Adrenal gland (tissue), 19 donors: ENCODE measurements at places on chromosomes 3 and 15.

DNA sequence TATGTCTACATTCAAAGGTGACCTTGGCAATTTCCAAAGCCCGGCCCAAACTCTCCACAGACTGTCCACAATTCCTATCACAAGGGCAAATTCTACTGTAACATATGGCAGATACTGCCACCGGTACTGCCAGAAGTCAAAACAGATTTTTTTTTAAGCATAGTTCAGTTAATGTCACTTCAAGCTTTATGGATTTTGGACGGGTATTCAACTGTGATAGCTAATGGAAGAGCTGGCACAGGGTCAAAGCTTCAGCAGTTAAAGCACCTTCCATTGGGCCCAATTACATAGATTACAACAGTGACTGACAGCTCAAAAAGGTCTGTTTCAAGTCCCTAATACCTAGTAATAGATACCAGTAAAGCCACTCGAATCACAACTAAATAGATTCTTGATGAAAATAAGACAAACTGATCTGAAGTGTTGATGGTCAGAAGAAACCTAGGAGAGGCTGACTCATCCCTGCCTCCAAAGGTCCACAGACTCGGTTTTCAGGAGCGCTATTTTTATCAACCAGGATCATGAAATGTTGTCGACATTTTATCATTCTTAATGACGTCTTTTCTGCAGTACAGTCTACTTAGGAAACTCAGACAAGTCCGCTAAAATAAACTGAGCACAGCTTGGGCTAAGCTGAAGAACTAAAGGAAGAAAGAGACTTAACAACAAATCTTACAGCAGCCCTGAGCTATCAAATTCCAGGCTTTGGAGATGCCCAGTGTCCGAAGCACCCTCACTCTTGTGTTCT, 38.7 kb downstream of the ANXA2 start:
- H3K36me3 ChIP-seq = peaks cover 72% of the 10 kb centered on the region
- no peak overlapping the region for H3K27ac ChIP-seq
- H3K4me1 ChIP-seq = peaks cover 10% of the 10 kb centered on the region
- no peaks in the 10 kb centered on the region for H3K27me3 ChIP-seq

GRCh38 chr15:88695101-88695500, 56.3 kb downstream of the ISG20 start:
- no peaks in the 10 kb centered on the region for H3K4me1 ChIP-seq
- H3K27ac ChIP-seq = no peak overlapping the region
- H3K4me3 ChIP-seq = no peak overlapping the region

GRCh38 chr3:4751502-4752101, 227.6 kb upstream of the BHLHE40 start:
- no peak overlapping the region for H3K4me3 ChIP-seq
- peak overlapping the region; percentile 84 for H3K27ac ChIP-seq
- no peaks in the 10 kb centered on the region for H3K36me3 ChIP-seq
- H3K4me1 ChIP-seq = peaks cover 51% of the 10 kb centered on the region
- no peak for DNase-seq

GRCh38 chr3:106392915-106393314, 524.1 kb upstream of the CBLB start:
- no peaks in the 10 kb centered on the region for H3K4me1 ChIP-seq
- no peaks in the 10 kb centered on the region for H3K36me3 ChIP-seq
- H3K27ac ChIP-seq = no peak overlapping the region
- no peak for DNase-seq
- H3K27me3 ChIP-seq = no peaks in the 10 kb centered on the region

DNA sequence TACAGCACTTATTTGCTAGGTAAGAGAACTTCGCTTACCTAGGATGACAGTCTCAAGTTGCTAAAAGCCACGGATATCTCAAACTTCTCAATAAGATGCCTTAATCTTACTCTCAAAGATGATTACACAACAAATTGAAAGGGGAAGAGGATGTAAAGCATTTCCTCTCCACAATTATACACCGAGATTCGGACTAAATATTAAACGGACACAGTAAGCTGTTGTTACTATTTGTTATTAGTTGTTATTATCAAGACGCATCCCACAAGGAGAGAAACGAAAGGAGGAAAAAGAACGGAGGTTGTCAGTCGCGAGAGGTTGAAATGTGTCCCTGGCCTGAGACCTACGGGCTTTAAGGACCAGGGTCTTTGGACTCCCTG, 660 bp downstream of the ZNF106 start:
- peak overlapping the region; percentile 56 for H3K4me3 ChIP-seq
- no peaks in the 10 kb centered on the region for H3K27me3 ChIP-seq
- DNase-seq = no peak
- H3K27ac ChIP-seq = peak overlapping the region; percentile 83
- no peaks in the 10 kb centered on the region for H3K36me3 ChIP-seq

DNA sequence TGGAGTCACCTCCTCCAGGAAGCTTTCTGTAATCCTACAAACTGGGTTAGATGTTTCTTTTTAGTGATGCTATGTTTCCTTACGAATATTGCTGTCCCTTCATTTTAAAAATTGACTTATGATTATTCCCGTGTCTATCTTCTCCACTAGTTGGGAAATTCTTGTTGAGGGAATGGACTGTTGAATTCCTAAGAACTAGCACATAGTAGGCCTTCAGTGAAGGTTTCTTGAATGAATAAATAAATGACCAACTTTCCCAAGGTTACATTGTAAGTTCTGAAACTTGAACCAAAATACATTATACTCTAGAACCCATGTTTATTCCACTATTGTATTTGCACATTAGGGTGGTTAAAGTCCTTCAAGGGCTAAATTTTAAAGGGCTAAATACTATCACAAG, 812 bp upstream of the IL20RB start:
- DNase-seq = no peak
- H3K4me1 ChIP-seq = no peaks in the 10 kb centered on the region
- no peak overlapping the region for H3K4me3 ChIP-seq
- no peak overlapping the region for H3K27ac ChIP-seq
- H3K27me3 ChIP-seq = no peaks in the 10 kb centered on the region

DNA sequence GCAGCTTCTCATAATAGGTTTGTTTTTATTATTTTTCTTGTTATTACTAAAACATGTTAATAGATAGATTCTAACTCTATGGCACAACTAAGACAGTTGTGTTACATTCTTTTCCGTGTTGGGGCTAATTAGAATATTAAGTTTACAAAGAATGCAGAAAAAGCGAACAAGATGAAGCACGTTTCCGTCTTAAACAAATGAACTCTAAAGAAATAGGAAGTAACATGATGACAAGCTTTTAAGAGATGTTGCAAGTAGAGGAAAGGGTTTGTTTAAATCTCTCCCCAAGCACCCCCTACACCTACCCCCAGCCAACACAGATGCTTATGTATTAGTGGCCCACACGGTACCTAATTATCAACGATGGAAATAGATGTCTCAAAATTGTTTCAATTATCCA, 207.1 kb downstream of the TP63 start:
- no peak overlapping the region for H3K27ac ChIP-seq
- no peaks in the 10 kb centered on the region for H3K36me3 ChIP-seq
- DNase-seq = no peak
- H3K4me1 ChIP-seq = no peaks in the 10 kb centered on the region

DNA sequence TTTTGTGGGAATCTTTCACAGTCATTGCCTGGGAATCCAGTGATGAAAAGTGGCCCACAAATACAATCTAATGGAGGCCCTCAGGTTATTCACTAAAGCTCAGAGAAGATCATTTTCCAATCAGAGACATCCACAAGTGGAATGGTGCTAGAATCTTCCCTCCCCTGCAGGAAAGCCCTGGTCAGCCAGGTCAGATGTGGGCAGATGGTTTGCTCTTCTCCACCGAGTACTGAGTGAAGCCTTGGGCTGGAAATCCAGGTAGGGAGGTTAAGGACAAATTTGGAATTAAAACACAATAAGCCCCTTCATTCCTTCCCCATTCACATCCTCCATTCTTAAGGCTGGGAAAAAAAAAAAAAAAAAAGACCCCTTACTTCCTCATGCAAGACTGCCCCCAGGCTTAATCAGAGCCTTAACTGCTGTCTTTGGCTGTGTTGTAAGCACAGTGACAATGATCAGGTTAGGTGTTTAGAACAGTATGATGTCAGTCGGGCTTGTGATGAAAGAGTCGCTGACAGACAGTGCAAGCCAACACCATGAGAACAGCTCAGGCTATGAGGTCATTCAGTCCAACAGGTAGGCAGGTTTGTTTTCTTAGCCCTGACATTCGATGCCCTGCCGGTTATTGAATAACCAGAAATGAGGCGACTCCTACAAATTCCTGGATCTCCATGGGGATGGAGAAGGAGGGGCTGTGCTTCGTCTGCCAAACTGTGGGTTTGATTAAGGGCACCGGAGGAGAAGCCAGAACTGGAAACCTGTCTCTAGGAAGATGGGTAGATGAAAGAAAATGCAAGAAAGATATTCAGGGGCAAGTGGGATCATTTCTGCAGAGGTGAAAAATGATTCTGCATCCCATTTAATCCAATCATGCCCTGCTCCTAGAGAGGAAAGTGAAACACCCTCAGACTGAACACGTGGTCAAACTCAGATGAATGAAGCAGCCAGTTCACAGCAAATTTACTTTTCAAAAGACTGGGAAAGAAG, 23.5 kb upstream of the HES1 start:
- DNase-seq = no peak
- no peak overlapping the region for H3K27ac ChIP-seq
- H3K36me3 ChIP-seq = no peaks in the 10 kb centered on the region
- H3K27me3 ChIP-seq = no peaks in the 10 kb centered on the region
- H3K4me3 ChIP-seq = no peak overlapping the region

DNA sequence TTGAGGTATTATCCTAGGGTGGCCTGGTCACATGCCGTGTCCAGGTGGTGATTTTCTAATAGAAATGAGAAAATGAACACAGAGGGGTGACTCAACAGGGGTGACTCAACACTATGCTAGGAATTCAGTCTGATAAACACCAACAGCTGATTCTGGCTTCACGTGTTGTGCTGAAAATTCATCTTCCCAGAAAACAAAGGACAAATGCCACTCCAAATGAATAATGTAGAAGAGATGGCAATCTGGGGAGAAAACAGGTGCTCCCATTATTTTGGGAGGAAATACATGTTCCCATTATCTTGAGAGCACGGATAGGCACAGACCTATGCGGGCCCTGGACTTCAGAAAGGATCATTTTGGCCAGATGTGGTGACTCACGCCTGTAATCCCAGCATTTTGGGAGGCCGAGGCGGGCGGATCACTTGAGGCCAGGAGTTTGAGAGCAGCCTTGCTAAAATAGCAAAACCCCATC, 101.2 kb upstream of the MEX3B start:
- H3K27ac ChIP-seq = no peak overlapping the region
- no peaks in the 10 kb centered on the region for H3K4me1 ChIP-seq
- no peaks in the 10 kb centered on the region for H3K27me3 ChIP-seq
- no peak overlapping the region for H3K4me3 ChIP-seq
- no peak for DNase-seq

DNA sequence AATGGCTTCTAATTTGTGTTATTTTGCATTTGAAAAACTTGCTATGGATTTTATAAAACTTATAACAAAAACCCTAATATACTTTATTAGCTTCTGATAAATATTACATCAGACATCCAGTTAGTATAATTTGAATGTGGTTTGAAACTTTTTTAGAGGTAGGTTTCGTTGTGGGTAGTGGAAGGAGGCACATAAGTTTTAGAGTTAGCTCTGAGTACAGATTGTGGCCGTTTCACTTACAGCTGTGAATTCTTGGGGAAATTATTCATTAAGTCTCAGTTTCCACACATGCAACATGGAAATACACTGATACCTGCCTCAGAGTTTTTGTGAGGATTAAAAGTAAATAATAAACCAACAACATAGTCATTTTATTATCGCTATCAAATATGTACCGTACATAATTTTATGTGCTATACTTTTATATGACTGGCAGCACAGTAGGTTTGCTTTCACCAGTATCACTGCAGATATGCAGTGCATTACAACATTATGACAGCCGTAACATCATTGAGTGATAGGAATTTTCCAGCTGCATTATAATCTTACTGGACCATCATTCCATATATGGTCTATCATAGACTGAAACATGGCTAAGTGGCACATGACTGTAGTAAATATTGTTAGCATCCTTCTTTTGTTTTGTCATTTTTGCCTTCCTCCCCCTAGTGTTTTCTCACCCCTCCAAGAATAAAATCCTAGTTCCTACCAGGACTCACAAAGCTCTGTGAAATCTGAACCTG, 175.6 kb downstream of the AKAP13 start:
- no peaks in the 10 kb centered on the region for H3K4me1 ChIP-seq
- H3K27ac ChIP-seq = no peak overlapping the region
- no peak overlapping the region for H3K4me3 ChIP-seq
- no peaks in the 10 kb centered on the region for H3K36me3 ChIP-seq
- no peaks in the 10 kb centered on the region for H3K27me3 ChIP-seq
- no peak for DNase-seq

- no peak overlapping the region for H3K4me3 ChIP-seq
- H3K36me3 ChIP-seq = no peaks in the 10 kb centered on the region
These were observed 30.7 kb downstream of the FMN1 start for GRCh38 chr15:33163816-33164215.

GRCh38 chr15:36896949-36897348, 203.4 kb downstream of the MEIS2 start:
- H3K4me1 ChIP-seq = peaks cover 12% of the 10 kb centered on the region
- no peak for DNase-seq
- H3K27me3 ChIP-seq = no peaks in the 10 kb centered on the region
- H3K27ac ChIP-seq = no peak overlapping the region

DNA sequence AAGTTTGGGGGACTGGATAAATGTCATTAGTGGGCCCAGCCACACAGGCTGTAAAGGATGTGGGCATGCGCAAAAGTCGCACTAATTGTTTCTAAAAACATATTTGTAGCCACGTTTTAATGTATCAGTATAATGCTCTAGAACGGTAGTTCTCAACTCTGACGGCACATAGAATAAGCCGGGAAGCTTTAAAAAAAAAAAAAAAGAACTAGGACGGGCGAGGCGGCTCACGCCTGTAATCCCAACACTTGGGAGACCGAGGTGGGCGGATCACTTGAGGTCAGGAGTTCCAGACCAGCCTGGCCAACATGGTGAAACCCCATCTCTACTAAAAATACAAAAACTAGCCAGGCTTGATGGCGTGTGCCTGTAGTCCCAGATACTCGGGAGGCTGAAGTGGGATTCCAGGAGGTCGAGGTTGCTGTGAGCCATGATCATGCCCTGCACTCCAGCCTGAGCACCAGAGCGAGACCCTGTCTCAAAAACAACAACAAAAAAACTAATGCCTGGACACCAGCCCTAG, 618 bp upstream of the MON1A start:
- H3K27ac ChIP-seq = peak overlapping the region; percentile 55
- no peak for DNase-seq
- peak overlapping the region; percentile 91 for H3K4me3 ChIP-seq
- H3K36me3 ChIP-seq = no peaks in the 10 kb centered on the region

DNA sequence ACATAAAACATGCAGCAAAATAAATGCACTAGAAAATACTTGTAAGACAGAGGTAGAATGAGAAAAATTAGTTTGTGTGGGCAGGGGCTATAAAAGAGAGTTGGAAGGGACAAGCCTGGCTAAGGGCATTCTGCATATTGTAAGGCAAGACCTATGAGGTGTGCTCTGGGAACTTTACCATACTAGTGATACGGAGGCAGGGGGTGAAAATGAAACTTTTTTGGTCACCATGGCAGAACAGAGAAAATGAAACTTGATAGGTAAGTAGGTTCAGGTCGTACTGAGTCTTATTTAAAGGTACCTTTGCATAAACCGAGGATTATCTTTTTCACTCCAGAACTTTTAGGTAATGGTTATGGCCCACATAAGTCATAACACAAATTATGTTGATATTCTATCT, 74.7 kb upstream of the ACKR4 start:
- no peaks in the 10 kb centered on the region for H3K36me3 ChIP-seq
- DNase-seq = no peak
- H3K27ac ChIP-seq = no peak overlapping the region
- H3K4me1 ChIP-seq = no peaks in the 10 kb centered on the region

- H3K27ac ChIP-seq = no peak overlapping the region
- H3K4me3 ChIP-seq = no peak overlapping the region
- no peaks in the 10 kb centered on the region for H3K36me3 ChIP-seq
- no peaks in the 10 kb centered on the region for H3K27me3 ChIP-seq
- peaks cover 13% of the 10 kb centered on the region for H3K4me1 ChIP-seq
These were observed 7.8 kb upstream of the DAG1 start for GRCh38 chr3:49462222-49462621.
